ENCODE measurements at places on chromosomes 6 and 20.

GRCh38 chr20:36367907-36368799 is 62.0 kb downstream of the DLGAP4 start:
- DNase-seq: no peak

DNA sequence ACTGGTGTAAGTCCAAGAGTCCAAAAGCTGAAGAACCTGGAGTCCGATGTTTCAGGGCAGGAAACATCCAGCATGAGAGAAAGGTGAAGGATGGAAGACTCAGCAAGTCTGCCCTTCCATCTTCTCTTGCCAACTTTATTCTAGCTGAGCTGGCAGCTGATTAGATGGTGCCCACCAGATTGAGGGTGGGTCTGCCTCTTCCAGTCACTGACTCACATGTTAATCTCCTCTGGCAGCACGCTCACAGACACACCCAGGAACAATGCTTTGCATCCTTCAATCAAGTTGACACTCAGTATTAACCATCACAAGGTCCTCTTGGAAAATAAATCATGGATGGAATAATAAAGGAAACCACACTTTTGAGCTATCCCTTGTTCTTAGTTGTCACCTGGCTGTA is 121.2 kb downstream of the MAP3K7 start:
- no peak for DNase-seq

- no peak for DNase-seq
Measured at GRCh38 chr20:62493253-62493885, 17.6 kb upstream of the GATA5 start.

DNA sequence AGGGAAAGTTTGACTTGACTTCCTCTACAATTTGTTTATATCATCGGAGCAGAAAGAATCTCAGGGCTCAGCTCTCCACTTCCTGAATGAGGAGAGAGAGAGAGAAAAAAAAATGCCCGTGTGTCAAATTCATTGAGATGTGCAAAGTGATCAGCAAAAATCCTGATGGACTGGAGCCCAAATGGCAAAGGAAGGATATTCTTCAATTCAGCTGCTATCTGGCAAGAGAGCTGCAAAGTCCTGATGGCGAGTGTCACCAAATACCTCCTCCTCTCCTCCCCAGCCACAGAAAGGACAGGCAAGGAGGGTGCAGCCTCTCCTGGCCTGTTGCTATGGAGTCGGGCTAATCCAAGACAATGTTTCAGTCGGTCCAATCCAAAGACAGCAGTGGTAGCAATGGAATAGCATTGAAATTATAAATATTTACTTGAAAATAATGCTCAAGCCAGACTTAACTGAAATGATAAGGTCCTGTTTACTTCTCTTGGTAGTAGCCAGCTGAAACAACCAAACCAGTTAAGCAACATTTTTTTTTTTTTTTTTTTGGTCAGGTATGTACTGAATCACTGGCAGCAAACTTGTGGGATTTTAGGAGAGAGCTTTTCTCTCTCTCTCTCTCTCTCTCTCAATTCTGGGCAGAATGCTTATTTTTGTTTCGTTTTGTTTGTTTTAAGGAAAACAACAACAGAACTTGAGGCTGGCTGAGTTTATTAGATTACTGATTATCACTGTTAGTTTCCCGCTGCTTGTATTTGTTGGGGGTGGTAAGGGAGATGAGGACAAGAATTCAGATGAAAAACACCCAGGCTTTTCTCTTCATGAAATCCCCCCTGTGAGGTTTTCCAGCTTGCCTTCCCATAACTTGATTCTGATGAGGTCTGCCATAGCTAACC is 204.2 kb downstream of the BCAS1 start:
- DNase-seq: no peak

DNA sequence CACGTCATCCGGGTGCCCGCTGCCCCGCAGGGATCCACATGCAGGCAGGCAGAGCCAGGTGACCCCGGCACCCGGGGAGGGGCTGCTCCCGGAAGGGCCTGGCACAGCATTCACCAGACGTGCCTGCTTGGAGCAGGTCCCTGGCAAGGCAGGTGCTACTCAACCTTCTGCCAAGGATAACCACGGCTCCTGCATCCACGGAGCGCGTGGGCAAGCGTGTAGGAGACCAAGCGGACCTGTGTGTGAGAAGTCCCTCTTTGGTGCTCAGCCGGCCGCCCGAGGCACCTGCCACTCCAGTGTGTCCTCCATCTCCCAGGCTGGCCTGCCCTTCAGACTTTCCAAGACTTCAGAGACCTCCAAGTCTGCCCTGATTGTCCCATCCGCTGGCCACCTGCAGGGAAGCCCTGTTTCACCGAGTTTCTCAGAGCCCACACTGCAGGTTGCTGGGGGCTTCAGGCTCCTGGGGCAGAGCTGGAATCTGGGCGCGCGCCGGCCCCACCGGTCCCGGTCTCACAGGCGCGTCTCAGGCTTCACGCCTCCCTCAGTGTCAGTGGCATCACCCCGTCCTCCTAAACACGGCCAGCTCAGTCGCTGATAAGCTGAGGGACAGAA is 124.3 kb downstream of the DLL1 start:
- no peak for DNase-seq

- DNase-seq: no peak
Measured at GRCh38 chr6:155693573-155694418, 238.2 kb upstream of the NOX3 start.

DNA sequence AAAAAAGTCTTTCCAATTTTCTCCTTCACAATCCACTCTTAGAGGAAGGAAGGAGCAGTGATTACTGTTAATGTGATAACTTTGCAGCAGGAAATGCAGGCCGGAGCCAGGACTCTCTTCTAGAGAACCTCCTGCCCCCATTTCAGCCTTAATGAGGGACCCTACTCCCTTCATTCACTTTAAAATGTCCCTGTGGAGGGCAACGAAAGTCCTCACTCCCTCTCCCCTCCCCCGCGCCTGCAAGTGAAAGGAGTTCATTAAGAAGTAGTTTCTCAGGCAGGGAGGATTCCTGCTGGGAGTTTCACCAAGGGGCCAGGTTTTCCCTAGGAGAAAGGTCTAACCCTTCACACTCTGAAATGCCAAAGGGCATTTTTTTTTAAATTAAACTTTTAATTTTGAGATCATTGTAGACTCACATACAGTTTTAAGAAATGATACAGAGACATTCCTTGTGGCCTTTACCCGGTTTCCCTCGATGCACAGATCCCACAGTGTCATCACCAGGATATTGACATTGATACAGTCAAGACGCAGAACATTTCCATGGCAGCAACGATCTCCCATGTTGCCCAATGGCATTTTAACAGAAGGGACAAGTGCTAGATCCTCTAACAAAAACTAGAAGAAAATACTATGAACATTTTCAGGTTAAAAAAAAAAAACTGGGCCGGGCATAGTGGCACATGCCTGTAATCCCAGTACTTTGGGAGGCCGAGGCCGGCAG is 6.8 kb upstream of the COMMD7 start:
- no peak for DNase-seq
